ENCODE measurements at places on chromosomes 6 and 20. TPM values are rescaled to one million over a fixed set of nuclear protein-coding genes. Genes with fewer than 3 reads are reported as not detected.
A peak's percentile ranks its signal among the peaks of the same experiment; 100 is the strongest.

- DNase-seq = no peak
Observed at GRCh38 chr6:137233911-137234863, 15.0 kb upstream of the IFNGR1 start.

GRCh38 chr20:51172558-51173428 is 149.9 kb upstream of the KCNG1 start:
- no peak for DNase-seq

DNA sequence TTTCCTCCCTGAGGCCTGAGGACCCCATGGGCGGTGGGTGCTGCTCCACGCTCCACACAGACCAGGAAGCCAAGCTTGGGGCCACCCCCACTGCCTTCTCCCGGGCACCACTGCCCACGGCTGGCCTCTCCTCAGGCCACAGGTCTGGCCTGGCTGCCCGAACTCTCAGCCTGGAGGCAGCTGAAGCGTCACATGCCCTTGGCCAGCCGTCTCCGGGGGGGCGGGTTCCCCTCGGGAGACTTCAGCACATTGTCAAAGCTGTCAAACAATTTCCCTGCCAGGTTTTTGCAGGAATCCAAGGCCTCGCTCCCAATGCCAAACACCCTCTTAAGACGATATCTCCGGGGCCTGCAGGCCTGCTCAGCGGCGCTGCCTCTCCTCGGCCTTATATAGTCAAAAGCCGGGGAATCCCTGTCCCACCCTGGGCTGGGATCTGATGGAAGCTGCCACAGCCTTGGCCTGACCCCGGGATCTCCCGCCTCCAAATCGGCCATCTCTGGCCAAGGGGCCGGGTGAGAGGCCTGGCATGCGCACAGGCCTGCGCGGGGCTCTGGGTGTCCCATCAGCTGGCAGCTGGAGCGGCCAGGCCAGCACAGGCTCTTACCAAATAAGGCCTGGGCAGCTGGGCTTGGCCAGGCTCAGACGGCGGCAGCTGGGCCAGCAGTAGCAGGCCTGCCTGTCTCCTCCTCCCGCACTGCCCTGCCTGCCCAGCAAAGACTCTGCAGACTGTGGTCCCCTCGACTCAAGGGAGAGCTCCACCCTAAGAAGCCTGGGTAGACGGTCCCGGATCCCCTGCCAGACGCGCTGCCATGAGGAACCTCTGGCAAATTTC is 49.7 kb downstream of the RBM38 start:
- DNase-seq = peak; percentile 94

- DNase-seq = no peak
Observed at GRCh38 chr20:46230801-46231282, 77.5 kb downstream of the CDH22 start.

DNA sequence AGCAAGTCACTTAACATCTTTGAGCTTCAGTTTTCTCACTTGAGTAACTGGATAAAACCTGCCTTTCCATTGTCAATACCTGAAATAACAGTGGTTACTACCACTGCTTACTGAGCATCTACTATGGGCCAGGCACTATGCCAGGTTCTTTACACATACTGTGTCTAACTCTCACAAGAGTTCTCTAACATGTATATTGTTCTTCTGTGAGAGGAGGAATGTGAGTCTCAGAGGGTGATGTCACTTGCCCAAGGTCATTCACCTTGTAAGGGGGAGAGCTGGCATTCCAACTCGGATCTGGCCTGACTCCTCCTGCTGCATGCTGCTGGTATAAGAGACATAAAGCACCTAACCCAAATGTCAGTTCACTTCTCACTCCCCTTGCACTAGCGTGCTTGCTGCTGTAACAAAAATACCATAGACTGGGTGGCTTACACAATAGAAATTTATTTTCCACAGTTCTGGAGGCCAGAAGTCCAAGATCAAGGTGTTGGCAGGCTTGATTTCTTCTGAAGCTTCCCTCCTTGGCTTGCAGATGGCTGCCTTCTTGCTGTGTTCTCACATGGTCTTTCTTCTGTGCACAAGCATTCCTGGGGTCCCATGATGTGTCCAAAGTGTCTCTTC is 21.9 kb upstream of the SGK2 start:
- no peak for DNase-seq

- DNase-seq = no peak
Observed at GRCh38 chr6:157560691-157561413, 179.9 kb downstream of the ZDHHC14 start.

C6orf52 gene
- polyA plus RNA-seq = 2.4 TPM
